Activated T-helper 2 cell treated with anti-CD3 and anti-CD28 coated beads, Interferon-gamma antibody, Interleukin-2, Interleukin-4, amounts not matched to agents 10 μg/mL and 5 μg/mL and 100 μg/mL, durations not matched to agents 14 hours and 24 hours and 36 hours (primary cell): ENCODE measurements at places on chromosomes 2 and 18. TPM values are rescaled to one million over a fixed set of nuclear protein-coding genes. Genes with fewer than 3 reads are reported as not detected.

GRCh38 chr2:26185954-26186770 lies 13.3 kb downstream of the GAREM2 start:
- no peak for DNase-seq

MC5R gene
- total RNA-seq, result not detected in 2 replicates

- DNase-seq, result no peak
These were observed 15.5 kb downstream of the GEMIN6 start for GRCh38 chr2:38793511-38793910.

DNA sequence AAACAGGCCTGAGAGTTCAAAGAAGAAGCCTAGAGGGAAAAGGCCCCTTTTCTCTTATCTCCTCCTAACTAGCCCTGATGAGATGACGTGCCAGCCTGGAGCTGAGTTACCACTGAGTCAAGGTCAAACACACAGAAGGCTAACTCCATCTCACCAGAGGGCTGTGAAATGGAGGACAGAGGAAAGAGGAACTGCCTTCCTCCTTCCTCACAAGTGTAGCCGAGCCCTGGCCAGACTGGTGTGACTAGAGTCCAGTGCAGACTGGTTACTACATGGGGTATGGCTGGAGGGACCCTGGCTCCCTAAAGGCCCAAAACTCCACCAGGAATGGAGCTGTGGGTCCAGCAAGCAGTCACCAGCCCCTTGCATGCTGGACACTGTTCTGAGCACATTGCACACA lies 35.7 kb upstream of the GYPC start:
- no peak for DNase-seq
